ENCODE measurements at places on chromosomes 7 and 10. TPM values are rescaled to one million over a fixed set of nuclear protein-coding genes. Genes with fewer than 3 reads are reported as not detected.

SLC16A9 gene
- total RNA-seq = 12.8 TPM

CNPY4 gene
- total RNA-seq = 7.5 TPM

CAV2 gene
- total RNA-seq = 76.6 TPM

LZTS2 gene
- 58.3 TPM for total RNA-seq

SPDYE16 gene
- not detected for total RNA-seq

CYP3A4 gene
- total RNA-seq = not detected

CPN1 gene
- total RNA-seq = not detected

CYP26A1 gene
- total RNA-seq = not detected

PSD gene
- total RNA-seq = 0.23 TPM
